ENCODE measurements at places on chromosomes 12 and 14.

DNA sequence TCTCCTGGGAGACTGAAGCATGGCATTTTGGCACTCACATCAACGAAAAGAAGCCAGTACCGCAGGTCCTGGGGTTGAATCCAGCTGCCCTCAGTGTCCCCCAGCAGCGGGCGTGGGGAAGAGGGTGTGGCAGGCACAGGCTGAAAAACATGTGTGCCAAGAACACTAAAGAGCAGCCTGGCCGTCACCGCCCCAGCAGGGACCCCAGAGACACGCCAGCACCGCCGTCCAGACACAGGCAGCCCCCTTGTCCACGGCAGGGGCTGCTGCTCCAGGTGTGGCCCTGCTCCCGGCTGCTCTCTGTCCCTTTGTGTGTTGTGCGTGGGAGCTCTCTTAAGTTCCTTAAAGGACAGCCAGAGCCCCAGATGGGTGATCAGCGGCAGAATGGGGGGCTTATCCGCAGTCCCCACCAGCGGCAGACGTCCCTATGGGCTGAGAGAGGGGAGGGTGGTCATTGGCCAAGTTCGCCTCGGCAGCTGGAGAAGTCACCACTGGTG, 556 bp downstream of the PHETA1 start:
- no peak for DNase-seq

GRCh38 chr12:90917431-90917830, 37.5 kb downstream of the CCER1 start:
- no peak for DNase-seq

- no peak for DNase-seq
Measured at GRCh38 chr14:54314365-54315104, 82.3 kb upstream of the CDKN3 start.

GRCh38 chr12:28223025-28223554, 32.8 kb downstream of the CCDC91 start:
- peak; percentile 2 for DNase-seq

- no peak for DNase-seq
Measured at GRCh38 chr14:91689608-91690007, 42.3 kb downstream of the CATSPERB start.

GRCh38 chr12:112815589-112816321, 24.2 kb downstream of the RPH3A start:
- DNase-seq = no peak

DNA sequence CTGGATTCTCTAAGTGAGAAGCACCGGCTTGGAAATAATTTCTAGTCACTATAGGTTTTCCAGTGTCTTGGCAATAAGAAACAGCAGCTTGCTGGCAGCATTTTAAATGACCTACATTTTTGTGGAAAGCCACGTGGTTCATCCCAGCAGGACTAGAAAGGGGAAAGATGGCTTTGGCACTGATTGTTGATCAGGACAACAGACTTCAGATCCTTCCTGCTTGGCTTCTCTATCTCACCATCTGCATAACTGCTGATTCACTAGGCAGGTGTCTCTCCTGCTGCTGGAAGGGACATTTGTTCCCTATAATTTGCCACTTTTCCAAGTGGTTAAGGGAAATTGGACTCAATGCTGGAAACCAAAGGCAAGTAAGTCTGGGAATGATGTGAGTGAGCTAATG, 131.0 kb downstream of the TTC8 start:
- no peak for DNase-seq

DNA sequence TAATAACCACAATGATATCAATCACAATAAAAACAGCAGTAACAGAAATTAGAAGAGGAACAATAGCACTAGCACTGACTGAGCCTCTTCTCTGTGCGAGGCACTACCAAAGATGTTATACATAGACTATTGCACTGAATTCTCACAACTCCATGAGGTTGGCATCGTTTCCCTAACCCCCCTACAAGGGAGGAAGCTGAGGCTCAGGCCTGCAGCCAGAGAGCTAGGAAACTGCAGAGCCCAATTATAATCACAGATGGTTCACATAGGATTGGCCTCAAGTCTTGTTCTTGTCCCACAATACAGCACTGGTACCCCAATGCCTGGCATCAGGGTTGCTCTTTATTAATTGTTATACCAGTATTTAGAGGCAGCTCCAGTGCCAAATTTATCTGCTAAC, 278.0 kb downstream of the CEP128 start:
- no peak for DNase-seq

GRCh38 chr12:108744021-108744897, 12.9 kb upstream of the CORO1C start:
- no peak for DNase-seq

GRCh38 chr14:51733147-51733546, 81.4 kb downstream of the FRMD6 start:
- DNase-seq = no peak

DNA sequence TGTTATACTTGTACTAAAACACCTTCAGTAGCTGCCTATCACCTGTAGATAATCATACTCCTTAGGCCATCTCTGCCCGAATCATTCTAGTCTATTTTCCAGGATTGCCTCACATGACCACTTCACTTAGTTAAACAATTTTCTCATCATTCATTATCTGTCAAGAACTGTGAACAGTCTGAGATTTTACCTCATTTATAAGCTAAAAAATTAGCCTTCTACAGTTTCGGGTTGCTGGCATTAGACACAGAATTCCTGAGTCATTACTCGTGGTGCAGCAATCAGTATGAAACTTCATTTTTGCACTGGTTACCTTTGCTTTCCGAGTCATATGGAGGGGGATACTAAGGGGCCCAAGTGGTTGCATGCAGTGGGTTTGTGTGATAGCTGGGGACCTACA, 57.6 kb upstream of the OTOGL start:
- DNase-seq = no peak

DNA sequence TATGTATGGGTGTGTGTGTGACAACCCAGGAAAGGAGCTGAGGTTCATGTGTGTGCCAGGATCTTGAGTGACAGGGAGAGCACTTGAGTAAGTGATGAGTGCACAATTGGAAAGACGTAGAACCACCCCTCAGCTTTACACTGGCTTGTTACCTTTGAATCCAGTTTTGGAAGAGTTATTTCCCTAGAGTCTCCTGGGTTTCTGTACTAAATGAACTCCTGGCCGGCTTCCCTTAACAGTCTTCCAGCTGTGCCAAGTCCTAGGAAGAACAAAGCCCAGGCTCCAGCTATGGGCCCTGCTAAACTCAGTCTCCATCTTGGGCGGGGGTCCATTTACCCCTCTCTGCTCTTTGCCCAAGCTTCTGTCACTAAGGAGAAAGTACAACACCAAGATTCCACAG, 19.7 kb upstream of the NR1H4 start:
- DNase-seq = no peak

GRCh38 chr12:112340230-112340629, 42.0 kb downstream of the HECTD4 start:
- no peak for DNase-seq

DNA sequence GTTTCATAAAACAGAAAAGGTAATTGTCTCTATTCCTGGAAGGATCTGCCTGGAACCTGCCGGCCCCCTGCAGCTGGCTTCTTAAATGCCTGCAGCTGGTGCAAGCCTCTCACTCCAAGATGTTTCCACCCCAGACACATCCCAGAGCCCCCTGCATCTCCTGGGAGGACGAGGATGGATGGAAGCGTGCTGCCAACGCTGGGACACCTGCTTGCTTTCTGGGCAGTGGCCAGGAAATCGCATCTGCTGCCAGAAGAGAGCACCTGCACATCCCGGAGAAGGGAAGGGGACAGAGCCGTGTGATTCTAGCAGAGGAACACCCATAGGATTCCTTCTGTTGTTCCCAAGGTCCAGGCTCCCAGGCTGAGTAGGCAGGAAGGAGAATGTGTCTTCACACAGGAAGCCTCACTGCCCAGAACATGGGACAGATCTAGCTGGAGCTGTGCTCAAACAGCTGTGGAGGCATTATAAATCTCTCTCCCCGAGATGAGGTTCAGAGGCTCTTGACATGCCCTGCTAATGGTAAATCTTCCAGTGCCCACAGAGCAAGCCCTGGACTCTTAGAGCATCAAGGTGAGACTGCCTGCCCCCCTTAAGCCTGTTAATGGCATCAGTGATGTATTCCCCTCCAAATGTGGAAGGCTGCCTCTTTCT, 138.8 kb upstream of the MAP1LC3B2 start:
- DNase-seq = no peak

GRCh38 chr12:13666806-13667205, 314.6 kb downstream of the GRIN2B start:
- no peak for DNase-seq

GRCh38 chr14:35375558-35376025, 29.0 kb downstream of the NFKBIA start:
- no peak for DNase-seq

DNA sequence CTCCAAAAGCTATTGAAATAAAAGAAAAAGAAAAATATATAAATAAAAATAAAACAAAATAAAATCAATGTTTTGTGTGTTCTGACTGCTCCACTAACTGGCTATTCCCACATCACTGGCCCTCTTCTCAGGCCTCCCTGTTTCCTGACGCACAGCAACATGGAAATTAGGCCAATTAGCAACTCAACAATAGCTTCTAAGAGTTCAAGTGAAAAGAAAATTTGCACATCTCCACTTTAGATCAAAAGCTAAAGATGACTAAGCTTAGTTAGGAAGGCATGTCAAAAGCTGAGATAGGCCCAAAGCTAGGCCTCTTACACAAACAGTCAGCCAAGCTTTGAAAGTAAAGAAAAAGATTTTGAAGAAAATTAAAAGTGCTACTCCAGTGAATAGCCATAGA, 200.8 kb downstream of the DUSP6 start:
- DNase-seq = no peak

DNA sequence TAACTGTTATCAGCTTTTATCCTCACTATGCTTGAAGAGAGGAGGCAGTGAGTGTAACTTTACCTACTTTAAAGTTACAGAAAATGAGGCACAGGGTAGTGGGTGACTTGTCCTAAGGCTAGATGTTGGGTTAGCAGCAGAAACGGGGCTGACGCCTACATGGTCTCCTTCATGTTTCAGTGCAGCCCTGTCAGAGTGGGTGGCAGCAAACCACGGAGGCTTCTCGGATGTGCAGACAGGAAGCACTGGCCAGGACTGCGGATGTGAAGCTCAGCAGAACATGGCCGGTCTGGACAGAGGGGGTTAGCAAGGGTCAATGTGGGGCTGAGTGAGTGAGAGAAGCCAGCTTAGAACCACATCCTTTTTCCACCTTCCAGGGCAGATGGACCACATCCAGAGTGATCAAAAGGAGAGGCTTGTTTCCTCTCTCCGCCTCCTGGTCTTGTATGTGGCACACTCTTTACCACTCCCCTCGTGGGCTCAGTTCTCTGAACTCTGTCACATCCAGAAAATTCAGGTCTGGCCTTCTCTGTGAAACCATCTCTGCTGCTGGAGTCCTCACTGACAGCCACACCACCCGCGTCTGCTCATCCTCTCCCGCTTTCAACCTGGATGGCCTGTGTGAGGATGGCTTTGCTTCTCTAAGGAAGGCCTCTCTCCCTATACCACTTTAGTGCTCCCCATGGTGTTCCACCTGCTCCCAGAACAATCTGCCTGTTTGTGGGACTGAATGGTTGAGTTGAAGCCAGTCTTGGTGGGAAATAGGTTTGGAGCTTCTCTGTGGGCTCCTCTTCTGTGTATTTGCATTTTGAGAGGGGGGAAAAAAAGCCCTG, 14.1 kb downstream of the SUSD6 start:
- peak; percentile 85 for DNase-seq

DNA sequence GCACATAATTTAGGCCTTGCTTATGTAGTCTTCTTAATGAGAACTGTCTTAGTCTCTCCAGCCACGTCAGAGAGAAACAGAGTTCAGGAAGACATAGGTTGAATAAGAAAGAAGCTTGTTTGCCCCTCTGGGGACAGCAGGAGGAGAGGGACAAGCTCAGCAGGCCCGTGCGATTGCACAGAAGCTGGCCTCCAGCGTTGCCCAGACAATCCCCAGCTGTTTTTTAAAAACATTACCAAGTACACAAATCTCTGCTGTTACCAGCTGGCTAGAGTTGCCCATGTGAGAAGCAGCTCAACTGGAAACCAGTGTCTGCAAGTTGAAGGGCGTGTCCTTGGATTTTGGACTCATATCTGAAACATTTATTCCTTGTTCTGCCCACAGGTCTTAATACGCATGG, 232.6 kb downstream of the EFCAB11 start:
- no peak for DNase-seq

DNA sequence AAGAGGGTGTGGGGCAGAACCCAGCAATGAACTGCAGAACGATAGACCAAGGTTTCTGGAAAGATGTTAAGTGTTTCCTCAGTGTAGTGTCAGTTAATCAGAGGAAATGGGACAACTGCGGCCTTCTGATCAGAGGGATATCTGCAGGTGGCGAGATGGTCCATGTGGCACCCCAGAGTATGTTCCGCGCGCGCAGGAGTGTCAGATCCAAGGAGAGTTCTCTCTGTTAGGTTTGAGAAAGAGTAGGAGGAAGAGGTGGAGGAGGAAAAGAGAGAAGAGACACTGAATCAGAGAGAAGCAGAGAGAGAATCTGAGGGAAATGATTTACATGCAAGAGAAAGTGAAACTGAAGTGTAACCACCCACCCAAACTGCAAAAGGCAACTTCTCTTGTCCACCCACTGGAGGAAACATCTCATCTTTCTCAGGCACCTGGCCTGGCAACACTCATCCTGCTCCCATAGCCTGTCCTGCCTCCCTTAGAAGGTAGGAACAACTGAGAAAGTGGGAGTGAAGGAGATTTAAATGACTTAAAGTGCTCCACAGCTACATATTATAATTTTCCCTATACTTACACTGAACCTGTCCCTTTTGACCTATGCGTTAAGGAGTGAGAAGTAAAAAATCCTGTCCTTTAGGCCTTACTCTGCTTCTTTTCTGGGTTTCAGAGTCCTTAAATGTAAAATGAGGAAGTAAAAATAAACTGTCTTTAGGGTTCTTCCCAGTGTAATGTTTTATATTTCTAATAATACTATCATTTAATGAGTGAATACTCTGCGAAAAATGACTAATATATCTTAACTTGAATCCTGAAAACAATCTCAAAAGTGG, 6.8 kb upstream of the TESPA1 start:
- DNase-seq = peak; percentile 42

DNA sequence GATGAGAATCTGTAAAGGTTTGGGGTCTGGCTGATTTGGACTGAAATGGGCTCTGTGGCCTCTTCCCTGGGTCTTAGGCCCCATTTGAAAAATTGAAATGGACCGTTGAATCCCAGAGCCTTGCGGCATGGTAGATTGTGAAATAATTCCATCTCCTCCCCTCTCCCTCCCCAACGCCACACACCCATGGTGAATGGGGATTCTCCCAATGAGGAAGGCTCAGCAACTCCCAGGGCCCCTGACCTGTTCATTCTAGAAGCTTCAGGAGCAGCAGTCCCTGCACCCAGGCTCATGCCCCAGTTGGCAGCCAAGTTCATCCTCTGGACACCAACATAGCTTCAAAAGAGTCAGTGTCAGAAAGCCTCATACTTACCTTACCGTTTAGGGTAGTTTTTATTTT, 217.4 kb downstream of the ZFP36L1 start:
- DNase-seq = no peak

DNA sequence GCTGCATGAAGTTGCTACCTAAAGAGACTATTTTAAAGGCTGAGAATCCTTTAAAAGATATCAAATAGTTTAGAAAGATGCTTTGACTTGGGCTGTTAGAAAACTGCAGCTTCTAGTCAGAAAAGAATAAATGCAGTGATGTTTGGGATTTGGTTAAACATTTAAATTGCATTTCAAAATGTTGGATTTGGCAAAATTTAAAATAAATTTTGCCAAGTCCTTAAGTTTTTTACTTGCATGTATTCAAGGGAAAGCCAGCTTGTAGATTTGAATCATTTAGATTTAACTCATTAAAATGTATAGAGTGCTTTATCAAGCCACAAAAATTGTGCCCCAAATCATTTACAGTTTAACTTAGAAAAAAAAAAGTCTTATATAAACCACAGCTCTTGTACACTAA, 109.7 kb downstream of the ANKS1B start:
- DNase-seq = no peak
